ENCODE measurements at places on chromosomes 12 and 14.

- DNase-seq, result no peak
These were observed 104.4 kb upstream of the RFLNA start for GRCh38 chr12:124190312-124191023.

DNA sequence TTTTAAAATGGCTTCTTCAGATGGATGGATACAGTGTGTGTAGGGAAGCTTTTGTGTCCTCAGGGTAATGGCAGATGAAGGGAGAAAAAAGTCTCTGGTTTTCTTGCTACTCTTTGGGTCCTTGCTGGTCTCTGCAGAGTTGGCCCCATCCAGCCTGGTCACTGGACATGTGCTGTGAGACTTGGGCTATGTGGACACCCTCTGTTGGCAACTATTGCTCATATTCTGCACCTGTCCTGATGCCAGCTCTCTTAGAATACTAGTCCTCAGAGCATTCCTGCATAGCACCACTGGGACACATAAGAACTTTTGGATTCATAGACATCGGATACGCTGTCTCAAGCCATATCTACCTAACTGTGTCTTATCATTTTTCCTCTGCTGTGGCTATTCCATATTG is 20.0 kb downstream of the NAV3 start:
- DNase-seq, result no peak

GRCh38 chr12:110301065-110301806 is 20.2 kb downstream of the ATP2A2 start:
- DNase-seq, result no peak

GRCh38 chr14:68979021-68979721 is at the start of gene ACTN1:
Gene ACTN1 (minus strand): TSS chr14:68979302. CDS start chr14:68979056, 246 bp downstream.
- DNase-seq, result peak; percentile 91

DNA sequence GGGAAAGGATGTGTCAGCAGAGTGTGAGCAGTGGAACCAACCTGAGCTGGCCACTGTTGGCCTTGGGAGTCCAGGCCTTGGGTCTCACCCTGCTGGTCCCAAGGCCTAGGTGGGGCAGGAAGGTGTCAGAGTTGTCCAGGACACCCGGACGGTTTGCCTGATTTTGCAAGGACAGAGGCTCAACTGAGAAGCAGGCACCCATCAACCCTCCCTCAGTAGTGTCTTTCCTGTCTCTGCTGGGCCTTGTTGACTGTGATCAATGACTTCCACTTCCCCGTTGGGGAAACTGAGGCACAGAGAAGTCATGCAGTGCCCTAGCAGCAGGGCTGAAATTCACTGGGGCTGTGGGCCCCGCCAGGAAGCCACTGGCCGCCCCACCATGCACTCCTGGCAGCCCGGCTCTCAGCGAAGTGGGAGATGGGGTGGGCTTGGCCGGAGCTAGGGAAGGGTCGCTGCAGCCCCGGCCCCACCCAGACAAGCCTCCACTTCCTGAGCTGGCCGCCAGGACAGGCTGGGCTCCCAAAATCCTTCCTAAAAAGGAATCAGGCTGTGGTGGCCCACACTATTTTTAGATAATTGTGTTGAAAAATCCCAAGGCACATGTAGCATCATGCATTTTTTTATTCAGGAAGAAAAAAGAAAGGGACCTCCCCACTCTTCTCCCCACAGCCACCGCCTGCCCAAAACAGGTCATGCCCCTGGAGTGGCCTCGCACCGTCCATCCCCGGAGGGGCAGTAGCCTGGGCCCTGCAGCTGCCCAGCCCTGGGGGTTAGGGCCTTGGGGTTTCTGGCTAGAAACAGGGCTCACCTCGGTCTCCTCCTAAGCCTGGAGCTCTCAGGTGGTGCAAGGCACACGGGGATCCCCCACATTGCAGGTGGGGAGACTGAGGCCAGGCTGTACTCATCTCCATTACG is 127.4 kb downstream of the CALM1 start:
- no peak for DNase-seq

DNA sequence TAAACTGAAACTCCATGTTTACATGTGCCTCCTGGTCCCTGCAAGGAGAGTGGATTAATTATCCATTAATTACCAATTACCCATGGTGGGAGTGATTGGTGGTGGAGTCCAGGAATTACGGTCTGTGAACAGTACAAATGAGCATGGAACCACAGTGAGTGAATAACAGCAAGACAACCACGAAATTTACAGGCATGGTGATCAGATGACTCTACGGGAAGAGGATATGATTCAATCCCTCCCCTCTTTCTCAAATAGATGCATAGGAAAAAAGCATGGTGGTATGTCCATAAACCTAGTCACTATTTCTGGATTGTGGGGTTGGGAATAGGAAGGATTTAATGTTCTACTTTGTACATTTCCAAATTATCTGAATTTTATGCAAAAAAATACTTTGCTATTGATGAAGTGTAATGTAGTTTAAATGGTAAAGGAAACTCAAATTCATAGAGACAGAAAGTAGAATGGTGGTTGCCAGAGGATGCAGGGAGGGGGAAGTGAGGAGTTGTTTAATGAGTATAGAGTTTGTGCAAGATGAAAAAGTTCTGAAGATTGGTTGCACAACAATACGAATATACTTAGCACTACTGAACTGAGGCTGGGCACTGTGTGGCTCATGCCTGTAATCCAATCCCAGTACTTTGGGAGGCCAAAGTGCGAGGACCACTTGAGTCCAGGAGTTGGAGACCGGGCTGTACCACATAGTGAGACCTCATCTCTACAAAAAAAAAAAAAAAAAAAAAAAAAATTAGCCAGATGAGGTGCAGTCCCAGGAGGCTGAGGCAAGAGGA is 41.2 kb upstream of the C12orf75 start:
- DNase-seq, result no peak

GRCh38 chr12:118053071-118053985 is 7.7 kb downstream of the WSB2 start:
- no peak for DNase-seq

- DNase-seq, result peak; percentile 64
These were observed 938 bp upstream of the MAX start for GRCh38 chr14:65103150-65103760.

DNA sequence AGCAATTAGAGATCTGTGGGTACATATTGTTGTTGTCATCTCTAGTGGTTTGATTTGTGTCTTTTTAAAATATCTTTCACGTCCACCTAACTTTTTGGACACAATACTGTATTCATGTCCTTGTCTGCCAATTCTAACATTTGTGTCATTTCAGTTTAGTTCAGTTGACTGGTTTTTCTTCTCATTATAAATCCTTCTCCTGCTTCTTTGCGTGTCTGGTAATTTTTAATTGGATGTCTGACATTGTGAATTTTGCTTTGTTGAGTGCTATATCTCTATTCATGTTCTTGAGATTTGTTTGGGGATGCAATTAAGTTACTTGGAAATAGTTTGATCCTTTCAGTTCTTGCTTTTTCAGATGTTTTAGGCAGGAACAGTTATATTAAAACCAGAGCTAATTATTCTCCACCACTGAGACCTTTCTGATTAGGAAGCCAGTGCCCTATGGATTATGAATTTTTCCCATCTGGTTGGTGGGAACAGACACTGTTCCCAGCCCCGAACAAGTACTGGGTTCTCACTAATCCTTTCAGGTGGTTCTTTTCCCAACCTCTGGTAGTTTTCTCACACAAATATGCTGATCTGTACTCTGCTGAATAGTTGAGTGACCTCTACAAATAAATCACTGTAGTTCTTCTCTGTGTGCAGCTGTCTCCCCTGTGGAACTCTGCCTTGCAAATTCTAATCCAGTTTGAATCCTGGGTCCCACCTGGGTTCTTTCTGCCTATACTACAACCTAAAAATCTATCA is 91.1 kb upstream of the DYNC1H1 start:
- no peak for DNase-seq

GRCh38 chr12:10750385-10750727 is 27.2 kb upstream of the YBX3 start:
- no peak for DNase-seq

- DNase-seq, result no peak
These were observed 285.0 kb upstream of the RTL1 start for GRCh38 chr14:101188571-101188915.

DNA sequence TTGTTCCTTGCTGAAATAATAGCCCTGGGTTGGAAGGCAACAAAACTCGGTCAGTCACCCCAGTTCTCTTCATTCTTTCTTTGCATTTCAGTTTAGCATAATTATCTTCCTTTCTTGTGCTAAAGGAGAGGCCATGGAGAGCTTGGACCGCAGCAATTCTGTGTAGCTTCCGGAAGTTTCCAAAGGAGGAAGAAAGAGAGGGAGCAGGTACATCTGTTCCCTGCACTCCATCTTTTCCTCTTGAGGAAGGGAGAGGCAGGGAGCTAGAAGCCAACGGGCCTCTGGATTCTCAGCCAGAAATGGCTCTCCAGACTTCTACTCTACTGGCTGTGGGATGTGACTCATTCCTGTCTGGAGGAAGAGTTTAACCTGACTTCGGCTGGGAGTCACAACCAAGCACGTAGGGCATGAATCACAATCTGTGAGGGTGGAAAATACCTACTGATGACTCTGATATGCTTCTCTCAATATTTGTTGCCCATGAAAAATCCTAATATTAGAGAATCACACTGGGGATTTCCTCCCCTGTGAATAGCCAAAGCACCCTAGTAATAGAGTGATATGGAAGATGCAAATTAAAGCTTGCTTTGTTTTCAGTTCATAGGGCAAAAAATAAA is 17.0 kb downstream of the ANO6 start:
- no peak for DNase-seq

- DNase-seq, result no peak
These were observed 219.7 kb upstream of the TMPO start for GRCh38 chr12:98295681-98296080.

DNA sequence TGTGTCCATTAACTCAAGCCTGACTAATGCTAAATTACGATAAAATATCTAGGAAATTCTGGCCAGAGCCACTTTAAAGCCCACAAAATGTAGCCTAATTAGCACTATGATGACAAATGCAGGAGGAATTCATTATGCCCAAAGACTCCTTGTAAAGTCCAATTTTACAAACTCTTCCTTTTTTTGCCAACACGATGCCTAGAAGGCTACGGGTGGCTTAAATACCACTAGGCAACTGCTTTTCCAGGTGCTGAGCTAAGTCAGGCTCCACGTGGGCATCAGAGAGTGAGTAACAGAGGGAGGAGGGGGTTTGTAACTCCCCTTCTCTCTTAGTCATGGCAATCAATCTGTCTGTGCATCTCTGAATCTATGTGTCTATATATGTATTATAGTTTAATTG is 172.4 kb upstream of the NTF3 start:
- DNase-seq, result no peak

GRCh38 chr12:81596558-81596957 is 162.6 kb downstream of the PPFIA2 start:
- DNase-seq, result no peak

DNA sequence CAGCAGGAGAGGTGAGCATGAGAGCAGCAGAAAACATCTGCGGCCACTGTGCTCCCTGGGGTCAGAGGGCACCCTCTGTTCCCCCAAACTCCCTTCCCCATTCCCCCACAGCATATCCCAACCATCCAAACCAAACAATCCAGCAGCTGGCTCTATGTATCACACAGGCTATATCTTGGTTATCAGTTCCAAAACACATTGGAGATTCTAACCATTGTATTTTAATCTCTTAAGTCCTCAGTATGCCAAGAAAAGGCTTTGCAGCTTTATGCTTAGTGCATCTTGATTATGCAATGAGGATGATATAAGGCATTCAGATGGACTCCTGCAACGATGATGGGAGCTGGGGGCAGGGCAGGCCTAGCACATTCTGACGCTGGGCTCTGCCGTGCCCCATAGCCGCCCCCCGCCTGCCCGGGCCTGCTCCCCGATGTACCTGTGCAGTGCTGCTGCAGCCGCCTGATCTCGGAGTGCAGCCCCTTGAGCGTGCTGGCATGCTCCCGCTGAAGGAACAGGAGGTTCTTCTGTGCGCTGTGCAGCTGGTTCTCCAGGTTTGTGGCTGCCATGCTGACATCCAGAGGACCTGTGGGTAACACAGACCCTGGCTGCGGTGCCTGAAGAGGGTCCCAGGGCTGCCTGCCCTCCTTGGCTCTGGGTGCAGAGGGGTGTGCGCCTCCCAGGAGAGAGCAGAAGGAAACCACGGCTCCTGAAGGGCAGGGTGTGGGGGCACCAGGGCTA is 29.6 kb downstream of the CCDC92 start:
- no peak for DNase-seq

- DNase-seq, result no peak
These were observed 8.8 kb upstream of the CCDC85C start for GRCh38 chr14:99612738-99613330.

DNA sequence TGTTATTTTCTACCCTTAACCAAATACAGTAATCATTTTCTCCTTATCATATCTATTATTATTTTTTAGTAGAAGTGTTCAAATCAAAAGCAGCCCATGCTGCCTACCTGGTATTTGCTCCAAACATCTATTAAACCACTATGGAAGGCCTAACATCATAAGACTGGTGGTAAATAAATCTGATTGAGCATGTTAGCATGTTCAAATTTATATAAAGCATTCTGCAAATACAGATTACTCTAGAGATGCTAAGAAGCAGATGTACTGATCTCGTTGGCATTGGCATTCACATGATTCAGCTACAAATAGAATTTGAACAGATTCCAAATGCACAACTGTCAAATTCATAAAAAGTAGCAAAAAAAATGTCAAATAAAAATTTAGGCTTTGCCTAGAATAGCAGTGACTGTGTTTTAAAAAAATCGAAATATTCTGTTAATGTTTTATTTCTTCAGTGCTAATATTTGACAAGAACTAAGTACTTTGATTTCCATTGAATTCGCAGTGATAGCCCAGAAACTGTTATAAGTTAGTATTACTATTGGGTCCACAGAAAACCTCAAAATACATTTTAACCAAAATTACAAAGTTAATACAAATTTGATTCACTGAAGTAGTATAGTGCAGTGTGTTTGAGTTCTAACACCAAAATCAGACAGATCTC is 9.4 kb upstream of the OSBPL8 start:
- DNase-seq, result no peak

DNA sequence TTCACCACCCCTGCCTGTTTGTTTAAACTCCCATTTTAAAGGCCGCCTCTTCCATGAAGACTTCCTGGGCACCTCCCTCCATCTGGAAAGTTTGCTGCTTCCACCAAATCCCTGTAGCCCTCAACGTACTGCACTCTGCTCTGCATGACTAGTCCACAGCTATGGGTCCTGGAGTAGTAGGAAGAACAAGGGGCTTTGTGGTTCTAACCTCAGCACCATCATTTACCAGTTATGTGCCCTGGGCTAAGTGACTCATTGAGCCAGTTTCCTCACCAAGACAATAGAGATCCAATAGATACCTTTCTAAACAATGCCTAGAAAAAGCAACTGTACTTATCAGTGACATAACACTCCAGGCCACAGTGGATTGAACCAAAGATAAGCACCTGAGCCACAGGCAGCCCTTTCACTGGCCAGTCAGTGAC is 8.5 kb upstream of the LTBP2 start:
- DNase-seq, result no peak

DNA sequence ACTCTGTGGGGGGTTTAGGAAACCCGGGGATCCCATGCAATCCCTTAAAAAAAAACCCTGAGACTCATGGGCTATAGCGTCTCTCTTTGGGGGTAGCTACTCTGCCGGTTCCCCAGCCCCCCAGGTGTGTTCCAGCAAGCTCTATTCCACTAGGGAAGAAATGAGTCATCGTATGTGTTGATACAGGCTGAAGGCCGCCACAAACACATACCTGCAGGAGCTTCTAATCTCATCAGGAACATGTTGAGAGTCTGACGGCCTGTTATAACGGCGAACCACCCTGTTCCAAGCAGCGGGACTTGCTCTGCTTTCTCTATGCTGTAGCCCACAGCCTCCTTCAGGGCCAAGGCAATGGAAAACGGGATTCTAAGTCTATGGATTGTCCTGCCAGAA is 977 bp upstream of the KRT5 start:
- no peak for DNase-seq

Data from DMS 273 treated with DMSO at 0.1 percent for 48 hours (cell line).